ENCODE measurements at places on chromosomes 16 and 17. TPM values are rescaled to one million over a fixed set of nuclear protein-coding genes. Genes with fewer than 3 reads are reported as not detected.

Gene PLCG2
- polyA plus RNA-seq, result 0.39 TPM

Gene NGFR
- 0.81 TPM for polyA plus RNA-seq

- DNase-seq, result no peak
Observed at GRCh38 chr17:77182205-77183172, 41.7 kb downstream of the SEC14L1 start.

- DNase-seq, result peak; percentile 72
Observed at GRCh38 chr17:27323538-27324215, 29.8 kb downstream of the WSB1 start.

Gene HSD17B2
- not detected for polyA plus RNA-seq

Gene ZG16
- polyA plus RNA-seq, result not detected

- no peak for DNase-seq
Observed at GRCh38 chr17:79625706-79626105, 14.9 kb upstream of the RBFOX3 start.

Gene SLC6A4
- 0.05 TPM for polyA plus RNA-seq

Gene TP53TG3E
- polyA plus RNA-seq, result not detected

GRCh38 chr17:2089021-2089422 is 34.1 kb downstream of the HIC1 start:
- peak; percentile 86 for DNase-seq

Gene LITAFD
- polyA plus RNA-seq, result not detected

- peak; percentile 3 for DNase-seq
Observed at GRCh38 chr16:81292936-81293335, 21.8 kb upstream of the GAN start.

DNA sequence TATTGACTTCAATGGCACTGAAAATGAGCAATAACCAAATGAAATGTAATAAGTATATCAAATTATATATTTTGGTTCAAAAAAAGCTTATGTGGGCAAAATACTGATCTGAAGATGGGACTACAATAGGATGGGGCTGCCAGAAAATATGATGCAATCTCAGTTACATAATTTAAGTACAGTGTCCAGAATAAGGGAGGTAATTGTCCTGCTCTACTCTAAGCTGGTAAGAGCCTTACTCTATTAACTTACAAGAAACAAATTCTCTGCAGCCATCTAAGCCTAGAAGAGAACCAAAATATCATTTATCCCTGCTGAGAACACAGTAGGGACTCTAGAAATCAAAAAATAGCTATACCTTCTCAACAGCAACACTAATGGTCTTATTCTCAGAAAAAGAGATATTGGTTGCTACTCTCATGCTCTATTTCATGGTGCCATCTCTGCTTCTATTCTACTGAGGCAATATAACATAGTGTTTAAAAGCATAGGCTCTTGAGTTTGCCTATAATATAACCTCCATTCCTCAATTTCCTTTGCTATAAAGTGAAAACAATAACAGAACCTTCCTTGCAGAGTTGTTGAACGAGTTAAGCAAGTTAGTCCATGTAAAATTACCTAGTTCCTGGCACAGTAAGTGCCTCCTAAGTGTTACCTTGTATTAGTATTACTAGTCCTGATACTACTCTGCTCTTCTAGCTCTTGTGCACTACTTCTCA is 19.9 kb downstream of the NQO1 start:
- peak; percentile 52 for DNase-seq

DNA sequence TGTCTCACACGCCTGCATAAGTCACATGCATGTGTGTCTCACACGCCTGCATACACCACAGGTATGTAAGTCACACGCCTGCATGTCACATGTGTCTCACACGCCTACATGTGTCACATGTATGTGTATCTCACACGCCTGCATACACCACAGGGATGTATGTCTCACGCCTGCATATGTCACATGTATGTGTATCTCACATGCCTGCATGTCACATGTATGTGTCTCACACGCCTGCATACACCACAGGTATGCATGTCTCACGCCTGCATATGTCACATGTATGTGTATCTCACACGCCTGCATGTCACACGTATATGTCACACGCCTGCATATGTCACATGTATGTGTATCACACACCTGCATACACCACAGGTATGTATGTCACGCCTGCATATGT is 13.8 kb upstream of the CDH15 start:
- no peak for DNase-seq

GRCh38 chr16:61596655-61597054 is 439.6 kb downstream of the CDH8 start:
- DNase-seq, result no peak

Gene SAMD14
- polyA plus RNA-seq, result 1.3 TPM

Gene RBL2
- polyA plus RNA-seq, result 32.2 TPM

- no peak for DNase-seq
Observed at GRCh38 chr16:8614435-8615029, 7.0 kb upstream of the METTL22 start.

Gene PRDM7
- polyA plus RNA-seq, result not detected

Gene CBFA2T3
- polyA plus RNA-seq, result 0.08 TPM

Gene HID1
- not detected for polyA plus RNA-seq

- DNase-seq, result no peak
Observed at GRCh38 chr16:74775255-74775654, 635 bp upstream of the FA2H start.

- DNase-seq, result no peak
Observed at GRCh38 chr17:17103160-17103559, 60.9 kb downstream of the MPRIP start.

GRCh38 chr16:35746281-35746962 is 2287.0 kb downstream of the TP53TG3F start:
- DNase-seq, result no peak

Gene RPUSD1
- polyA plus RNA-seq, result 19.1 TPM

Gene TNS4
- polyA plus RNA-seq, result 0.44 TPM

- DNase-seq, result no peak
Observed at GRCh38 chr16:12500771-12501170, 302.9 kb downstream of the CPPED1 start.

Gene ST6GALNAC2
- polyA plus RNA-seq, result 0.96 TPM

Gene SLC5A11
- not detected for polyA plus RNA-seq

DNA sequence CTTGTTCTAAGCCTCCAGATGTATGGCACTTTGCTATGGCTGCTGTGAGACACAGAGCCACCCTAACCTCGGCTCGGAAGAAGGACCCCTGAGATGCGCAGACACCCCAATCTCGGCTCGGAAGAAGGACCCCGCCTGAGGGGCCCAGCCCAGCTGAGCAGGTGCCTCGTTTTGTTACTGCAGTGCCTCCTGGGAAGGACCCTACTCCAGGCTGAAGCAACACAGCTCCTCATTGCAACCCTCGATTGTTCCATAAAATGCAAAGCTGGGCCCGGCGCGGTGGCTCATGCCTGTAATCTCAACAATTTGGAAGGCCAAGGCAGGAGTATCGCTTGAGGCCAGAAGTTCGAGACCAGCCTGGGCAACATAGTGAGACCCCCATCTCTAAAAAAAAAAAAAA is 61.3 kb downstream of the C16orf95 start:
- DNase-seq, result no peak

- peak; percentile 37 for DNase-seq
Observed at GRCh38 chr16:16042076-16042475, 92.7 kb downstream of the ABCC1 start.

DNA sequence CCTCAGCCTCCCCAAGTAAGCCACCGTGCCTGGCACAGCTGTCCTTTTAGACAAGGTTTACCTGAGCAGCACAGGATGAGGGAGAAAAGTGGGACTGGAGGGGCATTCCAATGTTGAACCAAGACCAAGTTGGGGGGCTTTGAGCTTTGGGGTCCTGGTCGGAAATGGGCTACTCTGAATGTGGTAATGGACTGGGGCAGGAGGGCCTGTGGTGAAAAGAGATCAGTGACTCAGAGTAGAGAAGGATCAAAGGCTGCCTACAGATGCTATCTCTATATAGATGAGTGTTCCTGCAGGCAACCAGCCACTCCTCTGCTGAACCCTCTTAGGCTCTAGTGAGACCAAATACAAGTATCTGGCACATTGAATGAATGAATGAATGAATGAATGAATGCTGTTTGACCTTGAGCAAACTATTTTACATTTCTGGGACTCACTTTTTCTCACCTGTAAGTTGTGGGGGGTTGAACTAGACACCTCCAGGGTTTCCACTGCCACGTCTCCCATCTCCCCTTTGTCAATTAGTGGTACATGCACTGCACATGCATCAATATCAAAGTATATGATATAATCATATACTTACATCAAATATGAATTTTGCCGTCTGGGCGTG is 26.3 kb upstream of the ETV4 start:
- DNase-seq, result no peak

- DNase-seq, result peak; percentile 48
Observed at GRCh38 chr17:76124582-76125390, 16.3 kb downstream of the FOXJ1 start.

Gene DDX52
- 23.5 TPM for polyA plus RNA-seq

- no peak for DNase-seq
Observed at GRCh38 chr17:40159456-40159855, 17.8 kb upstream of the RAPGEFL1 start.

DNA sequence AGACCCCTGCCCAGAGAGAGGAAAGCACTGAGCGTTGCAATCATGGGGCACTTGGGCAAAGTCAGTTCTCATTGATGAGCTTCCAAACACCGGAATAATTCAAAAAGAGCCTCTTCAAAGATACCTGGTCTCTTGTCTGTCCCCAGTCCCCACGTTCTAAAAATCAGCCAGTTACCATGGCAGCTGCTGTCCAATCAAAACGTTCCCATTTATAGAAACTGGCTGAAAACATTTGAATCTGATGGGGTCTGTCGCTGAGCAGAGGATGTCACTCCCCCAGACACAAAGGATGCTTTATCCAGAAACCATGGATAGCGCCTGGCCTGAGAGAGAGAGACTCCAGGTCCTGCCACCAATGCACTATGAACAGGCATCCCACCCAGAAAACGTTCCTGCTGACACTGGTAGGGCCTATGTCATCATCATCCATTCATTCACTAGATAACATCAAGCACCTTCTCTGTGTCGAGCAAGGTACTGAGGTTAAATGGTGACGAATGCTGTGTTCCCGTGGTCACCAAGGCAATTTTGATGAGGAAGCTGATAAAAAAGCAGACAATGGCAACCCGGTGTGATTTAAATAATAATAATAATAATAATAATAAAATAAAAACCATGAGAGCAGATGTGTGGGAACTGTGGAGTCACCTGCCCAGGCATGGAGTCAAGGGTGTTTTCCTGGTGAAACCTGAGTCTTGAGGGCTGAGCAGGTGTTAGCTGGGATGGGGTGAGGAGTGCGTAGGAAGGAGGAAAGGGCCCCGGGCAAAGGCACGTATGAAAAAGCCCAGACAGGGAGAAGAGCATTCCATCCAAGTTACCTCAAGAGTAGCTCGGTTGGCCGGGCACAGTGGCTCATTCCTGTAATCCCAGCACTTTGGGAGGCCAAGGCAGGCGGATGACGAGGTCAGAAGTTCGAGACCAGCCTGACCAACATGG is 19.0 kb upstream of the CALB2 start:
- DNase-seq, result no peak

Gene MMP25
- polyA plus RNA-seq, result 0.16 TPM

DNA sequence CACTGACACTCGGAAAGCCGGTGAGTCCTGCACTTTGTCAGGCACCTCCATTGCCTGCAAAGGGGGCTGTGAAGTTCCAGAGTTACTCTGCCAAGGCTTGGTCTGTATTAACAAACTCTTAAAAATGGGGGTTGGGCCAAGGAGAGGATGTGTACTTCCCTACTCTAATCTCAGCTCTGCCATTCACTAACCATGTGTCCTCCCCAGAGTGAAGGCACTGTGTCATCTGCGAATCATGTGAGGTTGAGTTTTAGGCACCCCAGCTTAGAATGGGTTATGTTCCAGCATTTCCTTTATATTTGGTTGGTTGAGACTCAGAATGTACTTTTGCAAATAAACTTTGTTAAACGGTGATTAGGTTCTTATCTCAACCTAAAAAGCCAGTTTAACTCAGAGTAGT is 24.9 kb downstream of the ERCC4 start:
- DNase-seq, result no peak

DNA sequence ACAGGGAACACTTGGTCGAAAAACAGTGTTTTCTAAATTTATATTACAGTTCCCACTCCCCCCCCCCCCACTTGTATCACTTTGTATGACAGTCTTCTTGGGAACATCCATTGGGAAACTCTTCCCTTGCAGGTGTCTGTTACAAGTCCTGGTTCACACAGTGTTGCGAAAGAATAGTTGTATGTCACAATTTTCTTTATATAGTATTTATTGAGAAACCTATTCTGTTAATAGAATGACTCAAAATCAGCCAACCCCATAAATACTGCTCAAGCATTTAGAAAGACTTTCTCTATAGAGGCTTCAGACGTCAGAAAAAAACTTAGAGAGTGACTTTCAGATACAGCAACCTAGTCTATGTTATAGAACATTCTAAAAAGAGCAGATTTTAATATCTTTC is 414.4 kb downstream of the WWOX start:
- no peak for DNase-seq

Data from GM23248 (cell line).